ENCODE measurements at places on chromosomes 7 and 10.

GRCh38 chr7:157459966-157460365 lies 123.2 kb downstream of the DNAJB6 start:
- no peak for DNase-seq

- DNase-seq = no peak
Observed at GRCh38 chr7:149011491-149011890, 16.8 kb downstream of the PDIA4 start.

GRCh38 chr7:91064938-91065337 lies 199.3 kb upstream of the FZD1 start:
- no peak for DNase-seq

GRCh38 chr7:129371487-129371886 lies 62.7 kb upstream of the STRIP2 start:
- no peak for DNase-seq

DNA sequence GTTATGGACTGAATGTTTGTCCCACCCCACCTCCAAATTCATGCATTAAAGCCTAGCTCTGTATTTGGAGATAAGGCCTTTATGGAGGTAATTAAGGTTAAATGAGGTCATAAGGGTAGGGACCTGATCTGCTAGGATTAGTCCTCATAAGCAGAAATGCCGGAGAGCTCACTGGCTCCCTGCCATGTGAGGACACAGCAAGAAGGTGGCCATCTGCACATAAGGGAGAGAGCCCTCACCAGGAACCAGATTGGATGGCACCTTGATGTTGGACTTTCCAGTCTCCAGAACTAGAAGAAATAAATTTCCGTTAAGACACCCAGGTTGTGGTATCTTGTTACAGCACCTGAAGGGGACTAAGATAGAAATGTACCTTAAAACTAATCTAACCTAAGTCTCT lies 816.1 kb upstream of the C7orf33 start:
- DNase-seq = no peak

DNA sequence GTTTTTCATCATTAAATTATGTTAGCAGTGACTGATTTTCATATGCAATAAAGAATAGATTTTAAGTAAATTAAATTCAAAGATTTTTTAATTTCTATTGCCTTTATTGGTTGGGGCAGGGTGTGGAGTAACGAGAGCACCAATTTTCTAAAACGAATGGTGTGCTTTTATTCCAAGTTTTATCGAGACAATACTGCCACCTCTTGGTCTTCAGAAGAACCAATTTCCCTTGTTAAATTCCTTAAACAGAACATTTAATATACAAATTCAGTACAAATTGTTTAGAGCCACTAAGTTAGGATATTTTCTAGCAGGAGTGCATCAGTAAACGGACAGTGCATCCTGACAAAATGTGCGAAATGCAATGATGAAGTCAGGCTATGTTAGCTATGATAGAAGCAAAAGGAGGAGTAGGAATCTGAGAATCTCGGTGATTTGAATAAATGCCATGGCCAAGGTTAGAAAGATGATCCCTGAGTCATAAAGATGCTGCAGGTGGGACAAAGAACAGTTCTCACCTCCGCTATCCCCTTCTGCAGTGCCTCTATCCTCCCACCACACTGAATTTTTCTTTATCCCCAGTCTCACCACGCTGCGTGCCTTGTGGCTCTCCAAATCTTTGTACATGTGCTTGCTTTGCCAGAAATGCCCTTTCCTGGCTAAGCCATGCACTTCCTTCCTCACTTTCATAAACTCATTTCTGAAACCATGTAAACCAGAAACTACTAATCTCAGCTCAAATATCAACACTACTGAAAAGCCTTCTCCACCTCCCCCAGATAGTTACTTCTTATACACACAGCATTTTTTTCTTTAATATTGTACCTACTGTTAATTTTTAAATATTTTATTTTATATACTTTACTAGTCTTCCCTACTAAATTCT lies 31.9 kb upstream of the AGBL3 start:
- no peak for DNase-seq

DNA sequence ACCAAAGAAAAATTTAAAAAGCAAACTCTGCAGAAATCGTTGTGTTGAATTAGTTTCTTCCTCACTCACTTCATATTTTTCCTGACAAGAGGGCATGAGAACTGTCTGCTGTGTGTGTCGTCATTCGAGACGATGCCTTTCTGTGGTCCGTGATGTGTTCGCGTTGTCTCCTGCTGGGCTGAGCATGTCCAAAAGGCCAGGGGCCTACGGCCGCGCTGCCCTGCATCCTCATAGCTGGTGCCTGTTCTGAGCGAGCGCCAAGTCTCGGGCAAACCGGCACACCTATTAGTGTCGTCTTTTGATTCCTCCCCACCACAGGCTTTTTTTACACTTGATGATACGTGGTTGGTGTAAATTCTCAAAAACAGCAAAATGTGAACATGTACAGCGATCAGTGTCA lies 27.4 kb downstream of the WDR37 start:
- no peak for DNase-seq

DNA sequence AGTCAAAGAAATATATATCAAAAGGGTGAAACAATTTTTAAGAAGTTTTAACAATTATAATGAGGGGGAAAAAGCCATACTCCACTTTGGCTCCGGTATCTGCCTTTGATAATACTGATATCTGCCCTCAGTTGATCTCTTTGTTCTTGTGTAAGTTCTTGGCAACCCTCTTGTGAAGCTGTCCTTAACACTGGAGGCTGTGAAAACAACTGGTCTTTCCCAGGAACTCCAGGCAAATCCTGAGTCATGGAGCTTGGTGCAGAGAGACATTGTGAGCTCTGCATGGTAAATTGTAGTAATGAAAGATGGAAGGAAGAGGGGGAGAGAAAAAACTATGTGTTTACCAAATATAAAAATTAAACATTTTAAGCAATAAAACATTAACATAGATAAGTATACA lies 11.9 kb upstream of the ERVW-1 start:
- DNase-seq = no peak

DNA sequence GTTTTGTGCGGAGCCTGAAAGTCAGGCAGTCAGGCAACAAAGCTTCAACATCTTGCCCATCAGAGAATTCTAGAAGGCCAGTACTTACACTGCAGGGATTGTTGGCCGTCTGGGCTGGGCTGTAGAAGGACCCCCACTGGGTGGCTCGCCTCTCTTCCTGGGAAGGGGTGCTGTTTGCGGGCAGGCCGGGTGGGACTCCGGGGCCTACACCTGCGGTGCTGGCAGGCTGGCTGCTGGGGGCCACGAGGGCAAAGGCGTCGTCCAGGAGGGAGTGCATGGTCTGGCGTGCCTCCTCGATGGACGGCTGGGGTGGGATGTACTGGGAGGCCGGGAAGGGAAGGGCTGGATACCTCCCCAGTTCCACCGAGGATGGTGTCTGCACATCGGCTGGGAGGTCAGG lies 63.1 kb upstream of the ATP6V0A4 start:
- no peak for DNase-seq
